ENCODE measurements at places on chromosomes 12 and 14. TPM values are rescaled to one million over a fixed set of nuclear protein-coding genes. Genes with fewer than 3 reads are reported as not detected.

GRCh38 chr12:104529130-104529874, 72.6 kb downstream of the CHST11 start:
- no peak for DNase-seq

DNA sequence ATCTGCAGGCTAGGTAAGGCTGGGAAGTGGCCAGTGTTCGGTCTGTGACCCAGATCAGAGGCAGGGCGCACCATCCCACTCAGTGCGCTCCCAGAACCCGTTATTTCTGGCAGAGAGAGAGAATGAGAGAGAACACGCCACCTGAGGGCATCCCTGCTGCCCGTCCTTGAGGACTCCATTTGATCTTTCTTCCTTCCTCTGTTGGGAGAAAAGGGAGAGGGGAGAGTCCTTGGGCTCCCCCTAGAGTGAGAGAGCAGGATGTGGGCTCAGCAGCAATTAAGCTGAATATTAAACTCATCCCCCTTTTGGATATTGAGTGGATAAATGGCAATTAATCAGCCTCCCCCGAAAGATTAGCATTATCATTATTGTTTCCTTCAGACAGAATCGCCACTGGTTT, 70.6 kb downstream of the IFT43 start:
- no peak for DNase-seq

DNA sequence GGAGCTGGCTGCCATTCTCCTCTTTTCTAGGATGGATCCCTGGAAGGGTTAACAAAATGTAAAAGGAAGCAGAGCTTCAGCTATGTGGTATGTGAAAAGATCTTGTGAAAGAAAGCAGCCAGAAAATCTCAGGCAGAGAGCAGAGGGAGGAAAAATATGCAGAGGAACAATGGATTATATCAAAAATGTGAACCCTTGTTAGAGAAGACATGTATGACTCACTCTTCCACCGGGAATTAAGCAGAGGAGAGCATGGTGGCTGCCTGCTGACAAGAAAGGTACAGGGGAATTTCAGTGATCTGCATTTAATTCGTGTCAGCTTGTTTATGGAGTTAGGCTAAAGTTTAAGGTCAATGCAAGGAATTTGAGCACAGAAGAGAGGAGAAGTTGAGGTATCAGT, 46.3 kb downstream of the KCNA1 start:
- no peak for DNase-seq

NXPH4 gene
- total RNA-seq, result not detected

DNA sequence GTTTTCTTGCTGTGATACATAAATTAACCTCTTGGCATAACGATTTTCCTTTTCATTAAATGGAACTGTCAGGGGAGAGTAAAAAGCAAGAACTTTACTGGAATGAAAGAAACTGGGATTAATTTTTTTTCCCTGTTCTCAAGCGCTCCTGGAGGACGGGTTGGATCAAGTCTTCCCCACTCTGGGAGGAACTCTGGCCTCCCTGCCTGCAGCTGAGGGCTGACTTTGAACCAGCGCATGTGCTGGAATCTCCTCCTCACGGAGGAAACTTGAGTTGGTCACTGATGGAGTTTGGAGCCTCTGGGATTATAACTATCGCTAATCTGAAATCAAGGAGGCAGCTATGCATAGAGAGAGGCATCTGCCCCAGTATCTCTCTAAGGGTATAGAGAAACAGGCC, 406.4 kb upstream of the TMEM132C start:
- no peak for DNase-seq

PARP2 gene
- total RNA-seq, result 20.6 TPM

- no peak for DNase-seq
Measured at GRCh38 chr14:29489911-29490425, 437.7 kb downstream of the PRKD1 start.

HOXC10 gene
- total RNA-seq, result 8.5 TPM

DNA sequence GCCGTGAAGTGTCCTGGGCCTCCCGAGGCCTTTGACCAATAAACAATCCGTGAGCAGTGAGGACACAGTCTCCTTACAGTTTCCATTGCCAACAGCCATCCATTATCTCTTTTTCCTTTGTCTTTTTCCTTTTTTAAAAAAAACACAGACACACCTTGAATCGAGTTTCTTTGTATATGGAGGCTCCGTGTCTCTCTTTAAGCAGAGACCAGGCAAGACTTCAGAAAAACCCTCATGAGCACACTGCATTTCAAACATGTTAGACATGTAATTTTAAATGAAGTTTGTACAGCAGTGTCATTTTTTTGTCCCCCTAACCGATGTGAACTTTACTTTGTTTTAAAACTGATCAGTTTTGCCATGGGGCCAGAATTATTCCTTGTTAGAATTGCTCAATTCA, 111.1 kb downstream of the SPTSSA start:
- DNase-seq, result no peak

ERO1A gene
- 67.3 TPM for total RNA-seq

DNA sequence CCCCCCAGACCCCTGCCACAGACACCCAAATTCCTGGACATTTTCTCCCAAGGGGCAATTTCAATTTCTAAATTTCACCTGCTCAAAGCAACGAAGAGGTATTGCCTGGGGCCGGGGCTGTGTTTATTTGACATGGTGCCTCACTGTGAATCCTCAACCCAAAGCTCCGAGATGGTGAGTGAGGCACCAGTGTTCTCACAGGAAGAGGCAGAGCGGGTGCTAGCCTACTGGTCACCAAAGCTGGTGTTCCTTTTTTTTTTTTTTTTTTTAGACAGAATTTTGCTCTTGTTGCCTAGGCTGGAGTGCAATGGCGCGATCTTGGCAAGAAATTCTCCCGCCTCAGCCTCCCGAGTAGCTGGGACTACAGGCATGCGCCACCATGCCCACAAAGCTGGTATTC, 14.8 kb upstream of the SH2B3 start:
- no peak for DNase-seq

CALCOCO1 gene
- total RNA-seq, result 111 TPM

PHLDA1 gene
- total RNA-seq, result 10.7 TPM

- DNase-seq, result no peak
Measured at GRCh38 chr12:131843527-131843926, 15.3 kb downstream of the MMP17 start.

GRCh38 chr12:22481547-22482104, 62.7 kb downstream of the C2CD5 start:
- DNase-seq, result no peak

GRCh38 chr12:132600048-132601032, 10.0 kb downstream of the LRCOL1 start:
- peak; percentile 68 for DNase-seq

DNA sequence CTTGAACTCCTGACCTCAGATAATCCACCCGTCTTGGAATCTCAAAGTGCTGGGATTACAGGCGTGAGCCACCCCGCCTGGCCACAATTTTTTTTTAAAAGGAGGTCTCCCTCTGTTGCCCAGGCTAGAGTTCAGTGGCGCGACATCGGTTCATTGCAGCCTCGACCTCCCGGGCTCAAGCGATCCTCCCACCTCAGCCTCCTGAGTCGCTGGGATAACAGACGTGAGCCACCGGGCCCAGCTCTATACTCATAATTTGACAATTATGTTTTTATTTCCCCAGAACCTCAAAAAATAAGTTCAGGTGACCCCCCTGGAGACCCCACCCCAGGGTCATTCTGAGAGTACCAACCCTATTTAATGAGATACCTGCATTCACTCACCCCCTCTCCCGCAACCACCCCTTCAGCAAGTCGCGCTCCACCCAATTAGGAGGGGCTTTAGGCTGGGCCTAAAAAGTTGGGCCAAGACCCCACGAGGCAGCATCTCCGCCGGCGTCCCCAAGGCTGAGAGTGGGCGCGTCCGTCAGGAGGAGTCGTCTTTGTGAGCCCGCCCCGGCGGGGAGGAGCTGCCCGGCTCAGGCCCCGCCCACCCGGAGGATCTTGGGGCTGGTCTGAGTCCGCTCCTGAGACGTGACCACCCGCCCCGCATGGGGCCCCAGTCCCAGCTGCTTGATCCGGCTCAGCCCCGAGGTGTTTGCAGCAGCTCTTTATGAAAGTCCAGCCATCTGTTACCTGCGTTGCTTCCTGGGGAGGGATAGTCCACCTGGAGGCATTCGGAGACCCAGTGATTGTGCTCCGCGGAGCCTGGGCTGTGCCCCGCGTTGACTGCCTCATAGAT, at the start of gene ANKRD33:
Gene ANKRD33, plus strand, starts transcription at position 628 of the 840 bp plus-strand sequence. Its CDS starts 84 bp downstream, at position 712.
- DNase-seq, result no peak

DNA sequence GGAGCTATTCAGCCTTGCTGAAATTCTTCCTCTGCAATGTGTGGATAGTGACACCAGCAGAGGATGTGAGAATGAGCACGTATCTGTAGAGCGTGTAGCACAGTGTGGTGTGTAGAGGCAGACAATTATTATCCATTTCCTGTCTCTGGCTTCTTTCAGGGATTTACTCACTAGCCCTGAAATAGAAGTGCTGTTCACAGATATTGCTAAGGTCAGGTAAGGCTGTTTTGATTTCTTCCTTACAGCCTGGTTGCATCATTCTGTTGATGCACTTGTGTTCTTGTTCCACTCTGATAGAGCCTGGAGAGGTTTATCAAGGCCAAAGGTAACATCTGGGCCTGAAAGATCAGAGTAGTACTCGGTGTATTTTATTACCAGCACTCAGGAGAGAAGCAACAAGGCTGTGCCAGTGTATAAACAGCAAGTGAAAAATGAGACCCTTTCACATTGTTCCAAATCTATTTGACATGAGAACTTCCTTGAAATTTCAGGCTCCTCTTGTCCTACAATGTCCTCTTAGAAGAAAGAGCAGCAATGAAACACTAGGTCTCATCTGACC, 16.7 kb downstream of the ARG2 start:
- no peak for DNase-seq

EPS8 gene
- total RNA-seq, result 155 TPM

- DNase-seq, result no peak
Measured at GRCh38 chr14:20116748-20117147, 6.2 kb downstream of the OR4K17 start.

BDKRB2 gene
- 17.1 TPM for total RNA-seq

DNA sequence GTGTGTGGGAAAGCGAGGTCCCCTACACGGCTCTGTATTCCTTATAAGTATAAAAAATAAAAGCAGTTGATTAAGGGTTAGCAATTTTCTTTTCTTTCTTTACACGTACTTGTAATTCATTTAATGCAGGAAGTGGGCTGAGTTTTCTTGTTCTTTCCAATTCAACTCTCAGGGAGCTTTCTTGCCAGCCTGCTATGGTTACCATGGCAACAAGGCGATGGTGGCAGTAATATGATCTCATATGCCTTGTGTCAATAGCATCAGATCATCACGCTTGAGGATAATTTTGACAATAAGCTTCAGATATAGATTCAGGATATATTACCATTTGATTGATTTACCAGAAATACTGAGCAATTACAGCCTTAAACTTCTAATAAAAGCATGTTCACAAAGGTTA, 466.5 kb downstream of the APAF1 start:
- no peak for DNase-seq

DNA sequence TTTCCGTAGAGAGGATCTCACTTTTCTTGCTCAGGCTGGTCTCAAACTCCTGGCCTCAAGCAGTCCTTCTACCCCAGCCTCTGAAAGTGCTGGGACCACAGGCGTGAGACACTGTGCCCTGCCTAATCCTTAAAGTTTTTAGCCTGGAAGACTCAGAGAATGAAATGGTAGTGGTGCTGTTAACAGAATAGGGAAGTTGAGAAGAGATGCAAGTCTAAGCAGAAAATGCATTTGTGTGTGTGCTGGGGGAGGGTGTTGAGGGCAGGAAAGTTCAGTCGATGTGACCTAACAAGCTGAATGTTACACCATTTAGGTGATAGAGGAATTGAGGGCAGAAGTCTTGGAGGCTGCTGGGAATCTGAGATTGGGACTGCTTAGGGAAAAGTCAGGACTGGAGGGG, 6.9 kb upstream of the TUBA1A start:
- no peak for DNase-seq

DNA sequence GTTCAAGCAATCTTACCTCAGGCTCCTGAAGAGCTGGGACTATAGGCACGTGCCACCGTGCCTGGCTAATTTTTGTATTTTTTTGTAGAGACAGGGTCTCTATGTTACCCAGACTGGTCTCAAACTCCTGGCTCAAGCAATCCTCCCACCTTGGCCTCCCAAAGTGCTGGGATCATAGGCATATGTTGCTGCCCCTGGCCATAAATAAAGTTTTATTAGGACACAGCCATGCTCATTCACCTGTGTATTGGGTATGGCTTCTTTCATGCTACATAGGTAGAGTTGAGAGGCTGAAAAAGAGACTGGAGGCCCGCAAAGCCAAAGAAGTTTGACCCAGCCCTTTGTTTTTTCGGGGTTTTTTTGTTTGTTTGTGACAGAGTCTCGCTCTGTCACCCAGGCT, 61.7 kb upstream of the NCOR2 start:
- no peak for DNase-seq

AQP2 gene
- total RNA-seq, result 0.70 TPM
